ENCODE measurements at places on chromosomes 6 and 20. TPM values are rescaled to one million over a fixed set of nuclear protein-coding genes. Genes with fewer than 3 reads are reported as not detected.

RBL1 gene
- 30.6 TPM for total RNA-seq

WFDC11 gene
- total RNA-seq = not detected

PSORS1C2 gene
- total RNA-seq = not detected

F13A1 gene
- total RNA-seq = 4.1 TPM

COL12A1 gene
- total RNA-seq = 0.27 TPM

MOXD1 gene
- total RNA-seq = not detected

BCAS1 gene
- total RNA-seq = 0.10 TPM

PBOV1 gene
- not detected for total RNA-seq

VSTM2L gene
- total RNA-seq = not detected

SMIM26 gene
- total RNA-seq = 51.2 TPM

RWDD1 gene
- total RNA-seq = 38.6 TPM

C6orf118 gene
- not detected for total RNA-seq

GLP1R gene
- not detected for total RNA-seq

PPIL6 gene
- total RNA-seq = 0.22 TPM

TBXT gene
- not detected for total RNA-seq

SLC32A1 gene
- total RNA-seq = 0.24 TPM

BACH2 gene
- total RNA-seq = 33.0 TPM

HSPA12B gene
- total RNA-seq = not detected

NRSN1 gene
- total RNA-seq = not detected

ALDH8A1 gene
- 3.1 TPM for total RNA-seq

All from naive thymus-derived CD4-positive, alpha-beta T cell (primary cell).